NCI-H1105 (cell line): ENCODE measurements at places on chromosomes 5 and 9.
A peak's percentile ranks its signal among the peaks of the same experiment; 100 is the strongest.

DNA sequence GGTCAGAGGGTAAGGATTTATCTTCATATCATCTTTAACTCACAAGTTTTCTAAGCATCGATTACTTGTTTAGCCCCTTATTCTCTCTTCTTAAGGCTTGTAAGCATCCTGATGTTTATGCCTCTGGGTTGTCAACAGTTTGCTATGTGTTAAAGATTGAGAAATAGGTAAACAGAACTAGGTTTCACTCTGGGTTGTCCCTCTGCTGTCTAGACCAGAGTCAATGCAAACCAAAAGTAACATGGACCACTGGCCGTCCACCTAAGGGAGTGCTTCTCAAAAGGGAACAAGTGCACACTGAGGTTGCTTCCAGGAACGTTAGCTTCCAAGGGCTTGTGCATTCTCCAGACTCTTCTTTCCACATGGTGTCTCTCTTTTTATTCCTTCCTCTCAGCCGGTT is 39.9 kb upstream of the HAPLN1 start:
- DNase-seq: no peak

GRCh38 chr9:4160249-4160648 is 139.6 kb downstream of the GLIS3 start:
- no peak for DNase-seq

DNA sequence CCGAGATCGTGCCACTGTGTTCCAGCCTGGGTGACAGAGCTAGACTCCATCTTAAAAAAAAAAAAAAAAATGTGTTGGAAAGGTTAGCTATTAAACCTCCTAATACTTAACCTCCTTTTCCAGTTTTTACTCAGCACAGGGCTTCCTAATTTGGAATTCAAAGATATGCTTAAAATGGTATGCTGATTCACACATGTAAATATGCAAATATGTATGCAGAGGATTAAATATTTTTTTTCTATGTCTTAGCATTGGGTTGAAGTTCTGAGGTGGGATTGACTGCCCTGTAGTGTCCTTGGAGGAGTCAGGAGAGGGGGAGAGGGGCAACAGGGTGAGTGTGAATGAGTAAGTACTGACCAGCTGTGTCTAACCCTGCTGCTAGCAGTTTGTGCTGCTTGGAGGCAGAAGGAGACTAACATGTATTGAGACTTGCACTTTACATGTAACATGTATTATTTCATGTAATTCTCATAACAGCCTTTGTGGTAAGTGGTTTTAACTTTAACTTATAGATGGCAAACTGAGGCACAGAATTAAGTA is 63.2 kb downstream of the SLC44A1 start:
- no peak for DNase-seq

- DNase-seq: no peak
Measured at GRCh38 chr5:177368869-177369644, 11.3 kb downstream of the RGS14 start.

DNA sequence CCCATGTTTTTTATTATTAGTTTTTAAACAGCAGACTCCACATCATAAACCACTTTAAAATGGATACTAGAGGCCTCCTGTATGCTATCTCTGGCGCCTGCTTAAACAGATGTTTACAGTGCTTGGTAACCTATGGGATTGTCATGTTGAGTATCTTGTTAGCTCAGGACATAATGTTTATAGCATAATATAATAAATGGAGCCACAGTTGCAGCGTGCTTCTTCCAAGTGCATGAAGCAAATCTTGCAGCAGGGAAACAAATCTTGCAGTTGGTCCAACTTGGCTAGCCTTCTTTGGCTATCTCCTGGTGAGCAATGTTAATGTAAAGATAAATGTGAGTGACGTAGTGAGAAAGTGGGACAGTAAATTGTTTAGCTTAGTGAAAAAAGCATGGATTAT is 2.8 kb downstream of the GHR start:
- DNase-seq: no peak

DNA sequence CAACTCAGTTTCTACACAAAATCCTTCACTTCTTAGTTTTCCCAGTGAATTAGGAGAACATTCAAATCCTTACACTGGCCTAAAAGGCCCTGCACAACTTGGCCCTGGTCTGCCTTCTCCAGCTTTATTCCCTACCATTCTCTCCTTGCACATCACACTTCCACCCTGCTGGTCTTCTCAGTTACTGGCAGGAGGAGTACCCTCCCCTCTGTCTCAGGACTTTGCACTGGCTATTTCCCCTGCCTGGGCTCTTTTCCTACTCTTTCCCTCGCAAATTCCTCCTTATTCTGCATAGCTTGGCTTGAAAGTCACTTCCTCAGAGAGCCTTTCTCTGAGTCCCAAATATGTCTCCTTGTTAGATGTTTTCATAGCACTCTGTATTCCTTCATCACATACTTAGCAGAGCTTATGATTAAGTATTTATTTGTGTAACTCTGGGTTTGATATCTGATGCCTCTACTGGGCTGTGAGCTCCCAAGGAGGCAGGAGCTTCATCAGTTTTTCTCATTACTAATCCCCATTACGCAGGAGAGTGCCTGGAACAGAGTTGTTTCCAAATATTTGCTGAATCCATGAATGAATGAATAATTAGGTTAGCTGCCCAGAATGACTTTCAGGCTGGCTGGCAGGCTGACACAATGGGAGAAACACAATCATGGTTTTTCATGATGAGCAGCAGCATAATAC is 159.8 kb upstream of the KLF9 start:
- DNase-seq: no peak

DNA sequence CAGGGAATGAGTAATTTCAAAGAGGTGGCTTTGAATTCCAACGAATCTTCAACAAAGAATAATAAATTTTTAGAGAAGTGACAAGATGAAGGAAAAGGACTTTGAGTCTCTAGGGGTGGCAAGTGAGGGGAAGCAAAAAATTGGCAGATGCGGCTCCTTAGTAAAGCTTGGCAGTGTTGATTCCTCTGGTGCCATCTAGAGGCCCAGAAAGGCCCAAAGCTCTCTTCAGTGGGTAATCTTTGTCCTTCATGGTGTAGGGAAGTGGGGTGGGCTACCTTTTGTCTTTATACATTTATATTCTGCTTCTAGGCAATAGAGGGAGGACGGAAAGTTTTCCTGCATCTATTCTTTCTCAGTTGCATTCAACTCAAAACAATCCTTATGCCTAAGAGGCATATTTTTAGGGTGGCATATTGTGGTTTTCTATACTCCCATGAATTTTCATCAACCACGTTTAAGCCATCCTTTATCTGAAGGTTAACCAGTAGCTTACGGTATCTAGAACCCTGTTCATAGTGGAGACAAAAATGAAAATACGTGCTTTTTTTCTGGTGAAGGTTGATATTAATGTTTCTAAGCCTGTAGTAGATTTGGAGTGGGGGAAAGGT is 17.5 kb upstream of the ROPN1L start:
- DNase-seq: no peak

- peak; percentile 65 for DNase-seq
Measured at GRCh38 chr5:8683496-8683895, 814.5 kb downstream of the MTRR start.

GRCh38 chr5:170532935-170533334 is 29.1 kb downstream of the KCNIP1 start:
- no peak for DNase-seq

DNA sequence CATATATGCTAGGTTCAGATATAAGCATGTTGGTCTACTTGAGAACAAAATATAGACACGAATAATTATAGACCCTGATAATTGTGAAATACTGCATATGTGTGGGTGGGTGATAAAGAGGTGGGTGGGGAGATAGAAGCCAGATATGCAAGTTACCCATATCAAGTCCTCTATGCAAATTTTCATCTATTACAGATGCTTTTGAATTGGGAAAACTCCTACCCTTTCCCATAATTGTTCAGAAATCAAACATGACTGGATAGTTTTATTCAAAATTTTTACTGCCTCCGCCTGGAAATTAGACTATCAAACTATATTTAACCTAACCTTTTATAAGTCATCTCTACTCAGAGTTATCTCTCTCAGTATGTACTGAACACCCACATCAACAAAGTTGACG is 157.5 kb downstream of the MEF2C start:
- DNase-seq: no peak

GRCh38 chr9:133142684-133143622 is 20.8 kb downstream of the GBGT1 start:
- DNase-seq: no peak

GRCh38 chr5:40396317-40396716 is 283.4 kb upstream of the PTGER4 start:
- no peak for DNase-seq

- DNase-seq: no peak
Measured at GRCh38 chr5:139635606-139636206, 12.4 kb upstream of the CXXC5 start.

- no peak for DNase-seq
Measured at GRCh38 chr5:45355189-45355992, 340.8 kb downstream of the HCN1 start.

DNA sequence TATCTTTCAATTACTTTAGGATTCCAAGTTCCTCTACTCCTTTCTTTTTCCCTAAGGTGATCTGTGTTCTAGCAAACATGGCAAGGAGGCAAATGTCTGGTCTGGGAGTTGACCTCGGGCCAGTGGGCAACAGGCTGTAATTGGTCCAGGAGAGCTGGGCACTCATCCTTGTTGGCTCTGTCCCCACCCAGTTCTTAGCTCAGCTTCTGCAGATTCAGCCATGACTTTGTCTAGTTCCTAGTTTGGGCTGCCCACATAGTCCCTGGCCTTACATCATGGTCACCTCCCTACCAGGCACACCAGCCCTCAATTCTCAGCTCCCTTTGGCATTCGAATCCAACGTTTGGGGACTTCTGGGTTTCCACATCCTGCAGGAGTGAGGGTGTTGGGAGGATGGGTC is 92.1 kb upstream of the DAP start:
- no peak for DNase-seq

DNA sequence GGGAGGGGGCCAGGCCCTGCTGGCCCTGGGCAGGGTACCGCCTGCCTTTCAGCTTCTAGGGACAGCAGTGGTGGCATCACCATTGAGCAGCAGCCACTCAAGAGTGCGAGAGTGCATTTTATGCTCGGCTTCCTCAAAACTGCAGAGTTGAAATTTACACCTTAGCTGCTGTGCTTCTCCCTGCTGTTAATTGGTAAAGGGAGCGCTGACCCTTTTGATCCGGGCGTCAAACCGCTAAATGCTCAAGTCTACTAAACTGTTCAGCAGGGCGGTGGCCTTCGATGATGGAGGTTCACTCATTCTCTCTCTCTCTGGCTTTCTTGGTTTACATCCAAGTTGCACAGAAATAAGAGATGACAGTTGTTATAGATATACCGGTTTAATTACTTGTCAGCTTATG is 368.6 kb upstream of the IRX2 start:
- DNase-seq: no peak

DNA sequence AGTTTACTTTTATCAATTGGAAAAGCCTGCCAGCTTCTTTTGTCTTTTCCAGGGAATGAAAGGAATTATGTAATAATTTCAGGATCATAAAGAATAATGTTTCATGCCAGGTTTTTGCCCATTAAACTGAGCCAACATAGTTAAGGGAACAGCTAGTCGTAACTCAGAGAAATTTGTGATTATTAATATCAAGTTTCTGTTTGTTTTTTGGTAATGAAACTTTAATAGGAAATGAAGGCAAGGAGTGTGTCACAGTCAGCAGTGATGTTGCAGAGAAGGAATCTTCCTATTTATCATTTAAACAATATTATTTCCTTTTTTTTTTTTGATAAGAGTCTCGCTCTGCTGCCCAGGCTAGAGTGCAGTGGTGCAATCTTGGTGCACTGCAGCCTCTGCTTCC is 10.7 kb downstream of the NFIL3 start:
- no peak for DNase-seq

- no peak for DNase-seq
Measured at GRCh38 chr5:103519550-103519949, 43.0 kb downstream of the NUDT12 start.

DNA sequence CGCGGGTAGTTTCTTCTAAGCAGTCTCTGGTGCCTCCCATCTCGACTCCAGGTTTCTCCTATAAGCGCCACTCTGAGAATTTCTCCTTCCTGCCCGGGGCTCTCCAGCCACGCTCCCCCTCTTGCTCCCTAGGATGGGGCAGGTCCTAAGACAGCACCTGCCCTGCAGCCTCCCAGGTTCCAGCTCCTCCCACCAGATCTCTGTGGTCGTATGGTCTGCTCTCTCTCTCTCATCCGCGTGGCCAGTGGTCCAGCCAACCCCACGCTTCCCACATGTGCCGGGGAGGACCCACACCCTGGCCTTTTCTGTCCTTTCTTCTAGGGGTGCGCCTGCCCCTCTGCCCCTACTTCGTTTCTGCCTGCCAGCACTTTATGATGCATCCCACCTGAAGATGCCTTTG is 40.5 kb downstream of the MVB12B start:
- no peak for DNase-seq

DNA sequence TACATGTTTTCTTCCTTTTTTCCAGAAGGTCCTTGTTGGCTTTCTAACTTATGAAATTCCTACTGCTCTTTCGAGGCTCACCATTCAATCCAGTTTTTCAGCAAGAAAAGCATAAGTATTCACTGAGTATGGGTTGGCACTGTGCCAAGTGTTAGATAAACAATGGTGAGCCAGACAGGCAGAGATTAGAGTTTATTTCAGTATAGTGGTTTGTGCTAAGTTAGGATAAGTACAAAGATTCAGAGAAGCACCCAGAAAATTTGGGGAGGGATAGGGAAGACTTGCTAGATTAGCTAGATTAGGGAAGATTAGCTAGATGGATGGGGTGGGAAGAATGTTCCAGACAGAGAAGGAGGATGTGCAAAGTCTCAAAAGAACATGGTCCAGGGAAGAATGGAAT is 122.9 kb downstream of the OXCT1 start:
- DNase-seq: peak; percentile 13

GRCh38 chr9:135167849-135168655 is 80.6 kb downstream of the OLFM1 start:
- no peak for DNase-seq

DNA sequence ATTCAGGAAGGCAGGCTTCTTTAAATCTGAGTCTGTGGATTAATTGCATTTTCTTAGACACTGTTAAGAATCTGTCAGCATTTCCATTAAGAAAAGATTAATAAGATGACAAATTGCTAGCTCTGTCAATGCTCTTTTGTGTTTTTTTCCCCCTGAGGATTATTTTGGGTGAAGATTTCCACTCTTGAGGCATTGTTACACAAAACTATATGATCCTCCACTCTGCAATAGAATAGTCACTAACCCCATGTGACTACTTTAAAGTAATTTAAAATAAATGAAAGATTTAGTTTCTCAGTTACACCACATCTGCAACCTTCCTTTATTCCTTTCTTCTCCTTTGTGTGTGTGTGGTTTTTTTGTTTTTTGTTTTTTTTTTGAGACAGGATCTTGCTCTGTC is 82.0 kb downstream of the ACER2 start:
- no peak for DNase-seq
